Natural killer cell (primary cell): ENCODE measurements at places on chromosomes 13 and 19.

GRCh38 chr19:11375143-11375948 lies 880 bp downstream of the SWSAP1 start:
- H3K27ac ChIP-seq, result peak overlapping the region; percentile 94
- H3K4me3 ChIP-seq, result peak overlapping the region; percentile 84
- no peaks in the 10 kb centered on the region for H3K36me3 ChIP-seq
- peaks cover 37% of the 10 kb centered on the region for H3K4me1 ChIP-seq

DNA sequence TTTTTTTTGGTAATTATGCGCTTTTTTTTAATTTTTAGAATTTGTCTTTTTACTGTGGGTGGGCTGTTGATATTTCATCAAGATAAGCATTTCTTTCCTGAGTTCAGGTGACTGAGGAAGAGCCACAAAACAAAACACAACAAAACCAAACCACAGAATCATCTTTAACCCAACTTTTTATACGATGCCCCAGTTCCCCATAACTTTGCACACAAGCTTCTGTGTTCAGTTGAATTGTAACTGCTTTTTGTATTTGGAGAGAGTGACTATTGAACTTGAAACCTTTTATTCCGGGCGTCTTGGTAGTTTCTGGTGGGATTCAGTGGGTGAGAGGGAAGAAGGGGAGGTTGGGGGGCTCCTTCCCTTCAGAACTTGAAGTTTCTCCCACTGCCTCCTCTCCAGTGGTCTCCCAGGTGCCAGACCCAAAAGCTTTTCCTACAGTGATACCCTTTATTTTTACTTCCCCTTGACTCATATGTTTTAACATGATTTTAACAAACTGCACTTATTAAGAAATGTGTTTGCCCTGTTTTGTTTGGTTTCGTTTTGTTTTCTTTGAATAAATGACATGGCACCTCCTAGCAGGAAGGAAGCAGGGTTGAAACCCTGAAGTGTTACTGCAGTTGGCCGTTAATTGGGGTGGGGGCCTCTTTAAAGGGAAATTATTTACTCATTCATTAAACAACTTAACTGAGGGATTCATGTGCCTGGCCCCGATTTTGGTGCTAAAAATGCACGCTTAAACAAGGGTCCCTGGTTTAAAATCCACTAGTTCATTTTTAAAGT lies 2.7 kb upstream of the CCDC97 start:
- H3K36me3 ChIP-seq, result peaks cover 39% of the 10 kb centered on the region
- H3K4me1 ChIP-seq, result peaks cover 89% of the 10 kb centered on the region
- H3K27me3 ChIP-seq, result no peaks in the 10 kb centered on the region
- DNase-seq, result peak; percentile 78

DNA sequence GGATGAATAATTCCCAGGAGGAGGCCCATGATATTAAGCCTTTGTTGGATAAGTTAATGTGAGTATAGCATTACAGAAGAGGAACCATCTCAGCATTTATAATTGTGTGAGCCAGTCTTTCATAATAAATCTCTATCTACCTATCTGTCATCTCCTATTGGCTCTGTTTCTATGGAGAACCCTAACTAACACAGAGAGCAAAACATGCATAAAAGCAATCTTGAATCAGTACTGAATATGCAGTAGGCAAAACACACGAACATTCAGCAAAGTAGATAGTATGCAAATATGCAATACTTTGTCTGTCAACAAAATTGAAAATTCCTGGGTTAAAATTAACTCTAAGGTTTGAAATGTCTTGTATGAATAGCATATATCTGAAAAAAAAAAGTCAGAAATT lies 966.3 kb downstream of the DIAPH3 start:
- no peaks in the 10 kb centered on the region for H3K27me3 ChIP-seq
- no peak for DNase-seq
- H3K27ac ChIP-seq, result no peak overlapping the region
- H3K4me1 ChIP-seq, result no peaks in the 10 kb centered on the region

- no peak for DNase-seq
- peaks cover 14% of the 10 kb centered on the region for H3K4me1 ChIP-seq
- no peak overlapping the region for H3K27ac ChIP-seq
- H3K4me3 ChIP-seq, result no peak overlapping the region
These were observed 473 bp upstream of the SCN1B start for GRCh38 chr19:35029737-35030256.

- DNase-seq, result no peak
- no peaks in the 10 kb centered on the region for H3K27me3 ChIP-seq
- H3K4me3 ChIP-seq, result no peak overlapping the region
- H3K4me1 ChIP-seq, result peaks cover 15% of the 10 kb centered on the region
These were observed 502.7 kb downstream of the UQCRFS1 start for GRCh38 chr19:28710278-28710677.

DNA sequence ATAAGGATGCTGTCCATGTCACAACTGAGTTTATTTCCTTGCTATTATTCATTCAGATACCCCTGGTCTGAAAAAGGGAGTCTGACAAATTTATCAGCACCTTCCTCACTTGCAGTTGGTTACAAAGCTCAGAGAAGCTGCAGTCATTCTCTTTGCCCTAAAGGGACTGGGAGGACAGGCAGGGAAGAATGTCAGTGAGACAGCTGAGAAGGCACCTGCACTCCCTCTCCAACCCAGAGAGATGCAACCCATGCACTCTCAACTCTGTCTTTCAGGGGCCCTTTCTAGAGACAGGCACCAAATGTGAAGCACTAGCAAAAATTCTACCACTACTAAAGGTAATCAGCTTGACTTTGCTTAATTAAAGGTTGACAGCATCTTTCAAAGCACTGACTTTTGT lies 83.3 kb downstream of the CRYL1 start:
- H3K27ac ChIP-seq, result no peak overlapping the region
- no peak overlapping the region for H3K4me3 ChIP-seq
- no peaks in the 10 kb centered on the region for H3K27me3 ChIP-seq

DNA sequence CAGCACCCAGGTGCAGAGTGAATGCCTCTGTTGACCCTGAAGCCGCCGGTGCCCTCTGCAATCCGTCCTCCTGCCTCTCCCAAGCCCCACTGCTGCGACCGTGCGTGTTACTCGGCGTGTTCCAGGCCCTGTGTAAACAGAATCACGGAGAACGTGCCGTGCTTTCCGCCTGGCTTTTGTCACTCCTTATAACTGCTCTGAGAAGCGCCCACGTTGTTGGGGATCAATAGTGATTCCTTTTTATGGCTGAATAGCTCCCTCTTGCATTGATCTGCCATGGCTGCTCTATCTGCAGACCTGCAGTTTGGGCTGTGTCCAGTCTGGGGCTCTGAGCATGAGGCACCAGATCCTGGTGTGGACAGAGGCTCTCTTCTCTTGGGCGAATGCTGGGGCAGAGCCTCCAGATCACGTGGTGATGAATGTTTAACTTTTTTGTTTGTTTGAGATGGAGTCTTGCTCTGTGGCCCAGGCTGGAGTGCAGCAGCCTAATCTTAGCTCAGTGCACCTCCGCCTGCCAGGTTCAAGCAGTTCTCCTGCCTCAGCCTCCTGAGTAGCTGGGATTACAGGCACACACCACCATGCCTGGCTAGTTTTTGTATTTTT lies 15.8 kb downstream of the ADPRHL1 start:
- no peak overlapping the region for H3K4me3 ChIP-seq
- DNase-seq, result no peak
- no peaks in the 10 kb centered on the region for H3K4me1 ChIP-seq
- H3K36me3 ChIP-seq, result no peaks in the 10 kb centered on the region
- H3K27ac ChIP-seq, result no peak overlapping the region

DNA sequence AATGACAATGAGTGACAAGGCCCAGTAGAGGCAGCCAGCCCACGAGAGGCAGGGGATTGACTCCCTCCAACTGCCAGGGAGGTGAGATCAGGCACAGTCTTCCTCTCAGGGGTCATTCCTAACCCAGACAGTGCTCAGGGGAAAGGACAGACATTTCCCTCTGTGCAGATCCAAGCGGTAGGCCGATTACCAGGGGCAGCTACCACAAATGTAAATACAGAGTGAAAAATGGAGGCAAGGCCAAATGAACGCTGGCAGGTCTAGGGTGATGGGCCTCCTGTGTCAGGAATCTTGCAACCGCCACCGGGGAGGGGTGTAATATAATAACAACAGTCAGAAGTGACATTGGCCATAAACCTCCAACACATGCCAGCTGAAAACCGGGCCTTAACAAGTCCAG lies 881.4 kb downstream of the UQCRFS1 start:
- no peaks in the 10 kb centered on the region for H3K36me3 ChIP-seq
- H3K4me3 ChIP-seq, result no peak overlapping the region
- no peak for DNase-seq
- H3K27me3 ChIP-seq, result no peaks in the 10 kb centered on the region
- no peak overlapping the region for H3K27ac ChIP-seq

GRCh38 chr19:50050406-50051227 lies 24.8 kb downstream of the ZNF473 start:
- no peaks in the 10 kb centered on the region for H3K27me3 ChIP-seq
- peaks cover 16% of the 10 kb centered on the region for H3K4me1 ChIP-seq
- H3K4me3 ChIP-seq, result peak overlapping the region; percentile 58
- H3K36me3 ChIP-seq, result peaks cover 9% of the 10 kb centered on the region
- DNase-seq, result peak; percentile 64
- peak overlapping the region; percentile 54 for H3K27ac ChIP-seq

DNA sequence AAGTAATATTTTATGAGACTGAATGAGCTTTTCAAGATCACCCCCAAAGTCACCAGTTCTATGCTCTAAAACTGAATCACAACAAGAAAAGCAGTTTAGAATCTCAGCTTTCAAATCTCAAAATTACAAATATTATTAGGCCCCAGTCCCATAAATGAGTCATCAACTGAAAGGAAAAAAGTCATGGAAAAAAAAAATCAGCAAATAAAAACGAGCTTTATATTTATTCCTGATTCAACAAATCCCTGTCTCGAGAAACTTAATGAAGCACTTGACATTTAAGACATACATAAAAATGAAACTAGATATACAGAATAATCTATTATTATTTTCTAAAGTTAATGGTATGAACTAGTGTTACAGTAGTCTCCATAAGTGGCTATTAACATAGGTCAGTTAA lies 203.0 kb downstream of the DIAPH3 start:
- no peak for DNase-seq
- H3K36me3 ChIP-seq, result no peaks in the 10 kb centered on the region
- no peak overlapping the region for H3K4me3 ChIP-seq
- H3K27me3 ChIP-seq, result no peaks in the 10 kb centered on the region

DNA sequence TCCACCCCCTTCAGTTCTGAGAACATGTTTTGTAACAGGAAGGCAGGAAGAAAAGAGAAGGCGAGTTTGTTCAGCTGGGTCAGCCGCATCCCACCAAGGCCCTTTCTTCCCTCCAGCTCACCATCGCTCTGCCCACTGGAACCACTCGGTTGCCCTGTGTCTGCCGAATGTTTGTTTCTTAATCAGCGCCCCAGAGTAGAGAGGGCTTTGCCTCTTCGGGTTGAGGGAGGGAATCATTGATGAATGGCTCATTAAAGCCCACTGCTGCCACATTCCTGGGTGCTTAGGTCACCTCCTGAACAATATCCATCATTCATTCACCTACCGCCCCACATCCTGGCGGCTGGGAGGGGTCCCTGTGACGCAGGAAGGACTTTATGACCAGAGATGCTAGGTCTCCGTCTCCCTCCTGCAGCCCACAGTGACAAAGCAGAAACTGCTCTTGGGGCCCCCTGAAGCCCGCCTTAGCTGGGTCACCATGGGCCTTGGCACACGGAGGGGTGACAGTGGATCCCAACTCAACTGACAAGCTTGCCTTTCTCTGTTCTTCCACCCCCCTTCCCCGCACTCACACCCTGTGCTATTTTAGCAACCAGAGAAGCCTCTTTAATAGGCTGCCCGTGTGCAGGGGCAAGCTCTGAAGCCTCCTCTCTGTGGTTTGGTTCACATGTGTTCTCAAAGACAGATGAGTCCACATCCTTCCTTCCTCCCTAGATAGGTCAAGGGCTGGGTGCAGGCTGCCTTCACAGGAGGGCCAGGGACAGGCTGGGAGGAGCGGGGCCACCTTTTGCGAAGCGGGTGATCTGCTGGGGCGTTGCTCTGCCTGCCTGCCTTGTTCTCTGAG lies 46.2 kb downstream of the ACTN4 start:
- H3K27me3 ChIP-seq, result no peaks in the 10 kb centered on the region
- peak overlapping the region; percentile 81 for H3K27ac ChIP-seq
- peak overlapping the region; percentile 10 for H3K4me3 ChIP-seq
- H3K36me3 ChIP-seq, result peaks cover 20% of the 10 kb centered on the region
- peak; percentile 58 for DNase-seq

DNA sequence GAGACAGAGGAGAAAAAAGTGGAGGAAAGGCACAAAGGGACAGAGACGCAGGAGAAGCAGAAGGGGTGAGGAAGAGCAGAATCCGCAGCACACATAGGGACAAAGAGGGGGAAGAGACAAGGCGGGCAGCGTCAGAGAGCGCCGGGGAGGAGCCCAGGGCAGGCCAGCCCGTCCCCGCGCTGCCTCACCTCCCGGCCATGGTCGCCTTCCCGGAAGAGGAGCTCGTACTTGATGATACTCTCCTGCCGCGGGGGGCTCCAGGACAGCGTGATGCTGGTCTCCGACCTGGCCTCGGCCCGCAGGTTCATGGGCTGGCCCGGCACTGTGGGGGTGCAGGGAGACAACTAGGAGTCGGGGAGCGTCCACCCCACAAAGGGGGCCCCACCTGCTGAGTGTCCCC lies 100.6 kb downstream of the PTPRS start:
- H3K27ac ChIP-seq, result no peak overlapping the region
- no peaks in the 10 kb centered on the region for H3K36me3 ChIP-seq
- H3K4me1 ChIP-seq, result no peaks in the 10 kb centered on the region
- H3K4me3 ChIP-seq, result no peak overlapping the region

- no peak overlapping the region for H3K27ac ChIP-seq
- peak; percentile 86 for DNase-seq
- H3K36me3 ChIP-seq, result peaks cover 49% of the 10 kb centered on the region
- no peak overlapping the region for H3K4me3 ChIP-seq
These were observed 10.1 kb upstream of the SLC25A42 start for GRCh38 chr19:19053508-19054314.

DNA sequence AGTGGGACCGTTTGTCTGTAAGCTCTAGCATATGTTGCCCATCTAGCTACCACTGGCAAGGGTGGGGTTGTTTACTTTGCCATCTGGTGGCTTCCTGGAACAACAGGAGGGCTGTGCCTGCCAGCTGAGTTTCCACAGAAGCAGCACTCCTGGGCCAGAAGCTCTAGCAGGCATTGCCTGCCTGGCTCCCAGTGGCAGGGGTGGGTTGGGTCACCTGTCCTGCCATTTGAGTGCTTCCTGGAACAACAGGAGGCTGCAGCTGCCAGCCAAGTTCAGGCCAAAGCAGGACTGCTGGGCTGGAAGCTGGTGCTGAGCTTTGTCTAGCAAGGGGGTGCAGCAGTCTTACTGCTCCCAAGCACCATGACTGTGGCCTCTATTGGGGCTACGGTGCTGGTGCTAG lies 239.7 kb downstream of the MTUS2 start:
- no peaks in the 10 kb centered on the region for H3K4me1 ChIP-seq
- H3K4me3 ChIP-seq, result no peak overlapping the region
- H3K36me3 ChIP-seq, result no peaks in the 10 kb centered on the region
- H3K27ac ChIP-seq, result no peak overlapping the region
